Fibroblast of skin of right biceps (primary cell): ENCODE measurements at places on chromosomes 16 and 17.
A peak's percentile ranks its signal among the peaks of the same experiment; 100 is the strongest.

GRCh38 chr16:69112285-69113129, 7.1 kb downstream of the HAS3 start:
- peak; percentile 25 for DNase-seq

DNA sequence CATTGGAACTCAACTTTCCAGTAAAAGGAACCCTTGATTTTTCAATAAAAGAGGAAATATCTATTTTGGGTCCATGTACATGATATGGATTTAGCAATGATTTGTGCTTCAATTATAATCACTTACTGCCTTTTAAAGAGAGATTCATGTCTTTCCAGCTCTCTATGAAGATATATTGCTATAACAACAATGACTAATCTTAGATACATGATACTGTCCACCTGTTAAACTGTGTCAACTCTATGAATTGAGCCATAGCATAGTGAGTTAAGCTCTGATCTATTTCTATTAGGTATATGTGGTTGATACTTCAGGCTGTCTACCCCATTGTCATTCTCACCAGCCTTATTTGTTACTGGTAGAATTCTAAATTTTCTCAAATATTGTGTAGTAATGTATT, 15.0 kb upstream of the MPHOSPH6 start:
- no peak for DNase-seq

GRCh38 chr16:57801809-57802340, 416 bp downstream of the KIFC3 start:
- peak; percentile 42 for DNase-seq

- DNase-seq = peak; percentile 65
These were observed 5.1 kb upstream of the CALCOCO2 start for GRCh38 chr17:48825446-48826381.

DNA sequence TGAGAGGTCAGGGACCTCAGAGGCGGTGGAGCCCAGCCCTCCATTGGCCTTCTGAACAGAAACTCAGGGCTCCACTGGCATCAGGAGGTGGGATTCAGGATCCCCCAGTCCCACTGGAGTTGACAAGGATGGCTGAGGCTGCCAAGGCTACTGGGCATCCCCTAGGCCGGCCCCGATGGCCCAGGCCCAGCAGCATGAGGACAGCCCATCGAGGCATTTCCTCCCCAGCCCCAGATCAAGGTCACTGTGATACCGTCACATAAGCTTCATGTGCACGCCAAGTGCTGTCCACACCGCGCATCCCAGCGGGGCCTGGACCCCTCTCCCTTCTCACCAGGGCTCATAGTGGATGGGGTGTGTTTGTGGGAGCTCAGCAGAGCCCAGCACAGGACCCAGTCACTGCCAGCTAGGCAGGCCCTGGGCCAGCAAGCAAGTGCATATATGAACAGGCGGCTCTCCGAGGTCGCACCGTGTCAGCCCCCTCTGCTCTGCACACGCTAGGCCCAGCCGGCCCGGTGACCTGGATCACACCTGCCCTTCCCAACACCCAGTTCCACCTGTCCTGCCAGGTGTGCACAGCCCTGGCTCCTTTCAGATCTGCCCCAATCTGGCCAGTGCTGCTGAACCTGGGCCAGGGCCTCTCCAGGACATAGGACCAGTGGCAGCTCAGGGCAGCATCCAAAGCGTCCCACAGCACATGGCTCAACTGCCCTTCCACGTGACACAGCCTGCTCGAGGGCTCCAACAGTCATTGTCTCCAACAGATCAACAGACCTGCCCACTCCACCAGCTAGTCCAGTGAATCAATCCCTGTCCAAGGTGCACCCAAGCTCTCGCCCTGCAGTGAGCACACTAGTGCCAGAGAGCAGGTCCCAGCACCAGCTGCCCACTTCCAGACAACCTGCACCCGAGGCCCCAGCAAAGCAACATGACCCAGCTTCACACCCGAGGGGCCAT, 32.8 kb upstream of the RASD1 start:
- no peak for DNase-seq

GRCh38 chr16:83533193-83533592, 274.6 kb upstream of the HSBP1 start:
- peak; percentile 74 for DNase-seq

DNA sequence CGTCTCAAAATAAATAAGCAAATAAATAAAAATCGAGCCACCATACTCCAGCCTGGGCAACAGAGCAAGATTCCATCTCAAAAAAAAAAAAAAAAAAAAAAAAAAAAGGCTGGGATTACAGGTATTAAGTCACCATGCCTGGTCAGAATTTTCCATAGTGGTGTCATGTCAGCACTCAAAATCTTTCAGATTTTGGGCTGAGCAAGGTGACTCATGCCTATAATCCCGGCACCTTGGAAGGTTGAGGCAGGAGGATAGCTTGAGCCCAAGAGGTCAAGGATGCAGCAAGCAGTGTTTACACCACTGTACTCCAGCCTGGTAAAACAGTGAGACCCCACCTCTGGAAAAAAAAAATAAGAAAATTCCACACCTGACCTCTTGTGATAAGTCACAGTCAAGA, 52.2 kb downstream of the FBXL20 start:
- DNase-seq = no peak

DNA sequence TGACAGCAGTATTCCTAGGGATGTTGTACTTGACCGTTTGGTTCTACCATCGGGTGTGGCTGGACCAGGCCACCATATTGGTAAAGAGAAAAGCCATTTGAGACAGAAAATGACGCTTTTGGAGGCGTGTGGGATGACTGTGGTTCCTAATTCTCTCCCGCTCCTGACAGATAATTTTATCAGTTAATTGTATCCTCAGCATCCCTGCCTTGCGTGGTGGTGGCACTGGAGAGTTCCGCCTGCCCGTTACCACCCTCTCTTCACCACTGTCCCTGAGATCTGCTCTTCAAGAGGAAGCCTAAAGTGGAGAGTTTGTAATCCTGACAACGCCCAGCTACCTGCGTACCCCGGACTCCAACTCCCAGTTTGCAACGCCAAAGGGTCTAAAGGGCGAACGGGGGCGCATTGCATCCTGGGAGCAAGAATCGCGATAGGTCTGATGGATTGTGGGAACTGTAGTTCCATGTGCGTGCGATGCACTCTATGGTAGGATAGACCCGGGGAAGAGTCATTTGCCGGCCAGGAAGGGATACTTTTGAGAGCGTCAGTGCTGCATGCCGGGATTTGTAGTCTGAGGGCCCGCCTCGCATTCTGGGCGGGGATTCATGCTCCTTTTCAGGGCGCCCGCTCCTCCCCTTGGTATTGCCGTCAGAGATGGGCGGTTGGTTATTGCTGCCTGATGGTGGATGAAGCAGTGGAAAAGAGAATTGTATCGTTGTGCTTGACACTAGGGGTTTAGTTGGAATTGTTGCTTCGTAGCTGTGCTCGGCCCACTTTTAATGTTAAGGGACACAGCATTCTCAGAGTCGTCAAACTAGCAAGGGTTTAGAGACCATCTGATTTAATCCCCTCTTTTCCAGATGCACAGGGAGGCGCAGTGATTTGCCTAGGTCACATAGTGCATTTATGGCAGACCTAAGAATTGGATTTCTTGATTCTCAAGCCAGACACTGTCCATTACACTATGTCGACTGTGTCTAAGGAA, 965 bp upstream of the PHF12 start:
- peak; percentile 99 for DNase-seq

- no peak for DNase-seq
These were observed 5.6 kb downstream of the KCTD13 start for GRCh38 chr16:29920288-29921033.

DNA sequence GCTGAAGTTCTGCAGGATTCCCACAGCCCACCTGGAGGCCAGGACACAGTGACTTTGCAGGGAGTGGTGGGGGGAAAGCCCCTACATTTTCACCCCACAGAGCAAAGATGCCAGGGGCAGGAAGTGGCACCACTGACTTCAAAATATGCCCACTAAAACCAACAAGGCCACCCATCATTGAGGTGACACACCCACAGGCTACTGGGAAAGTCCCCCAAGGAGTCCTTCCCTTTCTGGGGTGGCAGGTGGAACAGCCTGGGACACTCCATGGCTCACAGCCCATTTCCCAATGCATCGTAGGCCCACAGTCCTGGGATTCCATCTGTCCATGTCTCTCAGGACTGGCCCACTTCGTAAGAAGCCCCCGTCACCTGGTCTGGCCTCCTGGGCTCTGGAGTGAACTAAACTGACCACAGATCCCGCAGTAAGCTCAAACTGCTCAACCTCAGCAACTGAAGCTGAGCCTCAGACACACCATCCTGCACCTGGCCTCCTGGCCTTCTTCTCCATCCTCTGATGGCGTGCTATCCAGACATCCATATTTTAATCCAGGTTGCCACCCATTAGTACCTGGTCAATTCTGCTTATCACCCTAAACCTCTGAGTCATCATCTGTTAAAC, 7.5 kb upstream of the CCL1 start:
- no peak for DNase-seq
